ENCODE measurements at places on chromosomes 7 and 10.

- no peak for DNase-seq
Observed at GRCh38 chr7:107327986-107328569, 141.8 kb upstream of the GPR22 start.

- no peak for DNase-seq
Observed at GRCh38 chr10:82934429-82934828, 1059.4 kb downstream of the NRG3 start.

DNA sequence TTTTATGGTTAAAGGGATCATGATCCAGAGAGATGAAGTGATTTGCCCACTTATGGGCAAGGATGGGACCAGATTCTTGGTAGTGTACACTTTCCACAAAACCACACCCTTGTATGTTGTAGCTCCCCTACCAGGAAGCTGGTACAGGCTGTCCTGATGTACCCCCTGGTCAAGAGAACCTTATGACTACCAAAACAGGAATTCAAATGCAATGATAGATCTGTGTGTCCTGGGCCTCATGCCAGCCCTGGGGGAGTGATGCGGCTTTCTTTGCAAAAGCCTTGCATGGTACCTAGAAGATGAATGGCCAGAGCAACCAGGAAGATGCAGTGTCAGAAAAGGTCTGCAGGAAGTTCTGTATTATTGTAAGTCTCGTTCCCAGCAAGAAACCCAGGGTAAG lies 94.9 kb upstream of the AGK start:
- DNase-seq = no peak

DNA sequence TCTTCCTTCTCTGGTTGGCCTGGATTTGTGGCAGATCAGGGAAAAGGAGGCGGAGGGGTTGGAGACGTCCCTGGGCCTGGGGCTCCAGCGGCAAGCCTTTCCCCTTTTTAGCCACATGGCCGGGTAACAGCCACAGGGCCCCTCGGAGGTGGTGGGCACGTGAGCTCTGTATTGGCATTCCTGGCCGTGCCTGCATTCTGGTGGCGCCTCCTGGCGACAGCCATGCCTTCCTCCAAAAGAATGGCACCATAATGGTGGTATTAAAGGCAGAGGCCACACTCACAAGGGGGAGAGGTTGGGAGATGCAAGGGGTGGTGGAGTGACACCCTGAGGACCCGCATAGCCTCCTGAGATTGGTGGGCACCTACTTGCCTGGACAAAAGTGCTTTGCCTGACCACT lies 3.0 kb upstream of the AQP1 start:
- no peak for DNase-seq

DNA sequence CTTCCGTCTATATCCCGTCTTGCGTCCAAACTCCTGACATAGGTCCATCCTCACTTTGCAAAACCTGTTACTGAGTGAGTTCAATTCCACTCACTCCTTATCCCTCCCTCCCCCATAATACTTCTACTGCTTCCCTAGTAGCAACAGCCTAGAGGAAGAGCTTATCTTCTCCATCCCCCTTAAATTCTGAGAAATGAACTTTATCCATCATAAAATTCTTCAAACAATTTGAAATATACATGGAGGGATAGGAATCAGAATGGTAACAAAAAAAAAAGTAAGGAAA lies 27.6 kb downstream of the SEMA3C start:
- DNase-seq = no peak

DNA sequence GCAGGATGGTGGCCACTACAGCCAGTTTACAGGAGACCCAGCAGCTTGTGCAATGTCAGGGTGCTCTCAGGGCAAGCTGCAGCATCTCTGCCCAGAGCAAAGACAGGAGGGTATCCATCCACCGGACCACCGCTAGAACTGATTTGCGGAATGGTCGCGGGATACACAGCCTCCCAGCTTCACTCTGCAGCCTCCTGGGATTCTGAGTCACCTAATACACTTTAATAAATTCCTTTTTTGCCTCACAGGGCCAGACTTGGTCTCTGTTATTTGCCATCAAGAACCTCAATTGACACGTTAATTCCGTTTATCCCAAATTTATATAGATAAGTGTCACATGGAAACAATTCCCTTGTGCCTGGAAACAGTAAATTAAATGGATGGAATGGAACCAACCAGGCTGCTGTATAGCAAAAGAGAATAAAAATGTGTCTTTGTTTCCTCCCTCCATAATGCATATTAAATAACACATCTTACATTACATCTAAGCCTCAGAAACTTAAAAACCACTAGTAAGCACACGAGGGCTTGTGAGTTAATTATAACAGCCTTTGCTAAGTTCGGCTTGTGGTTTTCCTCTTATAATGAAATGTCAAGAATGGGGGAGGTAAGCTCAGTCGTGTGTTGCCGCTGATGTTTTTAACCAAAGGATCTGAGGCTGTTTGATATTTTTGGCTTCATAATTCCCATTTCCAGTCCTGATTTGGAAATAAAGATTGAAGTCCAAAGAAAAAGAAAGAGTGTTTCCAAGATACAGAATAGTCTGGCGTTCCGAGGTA lies 52.1 kb downstream of the ADRB1 start:
- no peak for DNase-seq

DNA sequence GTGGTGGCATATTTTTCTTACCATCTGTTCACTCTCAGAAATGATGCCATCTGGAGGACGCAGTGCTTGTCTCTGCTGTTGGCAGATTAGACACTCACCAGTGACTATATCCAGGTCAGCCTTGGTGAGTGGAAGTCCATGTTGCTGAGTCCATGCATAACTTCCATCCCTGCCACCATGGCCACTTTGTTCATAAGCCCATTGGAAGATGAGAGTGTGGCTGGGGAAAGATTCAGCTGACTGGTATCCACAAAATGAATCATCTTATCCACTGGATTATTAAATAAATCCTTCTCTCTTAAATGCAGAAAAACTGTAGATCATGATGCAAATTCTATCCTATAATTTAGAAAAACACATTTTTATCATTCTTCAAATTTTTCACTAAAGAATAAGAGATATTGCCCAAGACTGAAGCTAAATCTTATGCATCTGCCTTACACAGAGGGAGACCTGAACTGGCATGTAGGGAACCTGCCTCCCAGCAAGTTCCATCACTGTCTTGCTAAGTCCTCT lies 726.9 kb downstream of the TNS3 start:
- DNase-seq = no peak

DNA sequence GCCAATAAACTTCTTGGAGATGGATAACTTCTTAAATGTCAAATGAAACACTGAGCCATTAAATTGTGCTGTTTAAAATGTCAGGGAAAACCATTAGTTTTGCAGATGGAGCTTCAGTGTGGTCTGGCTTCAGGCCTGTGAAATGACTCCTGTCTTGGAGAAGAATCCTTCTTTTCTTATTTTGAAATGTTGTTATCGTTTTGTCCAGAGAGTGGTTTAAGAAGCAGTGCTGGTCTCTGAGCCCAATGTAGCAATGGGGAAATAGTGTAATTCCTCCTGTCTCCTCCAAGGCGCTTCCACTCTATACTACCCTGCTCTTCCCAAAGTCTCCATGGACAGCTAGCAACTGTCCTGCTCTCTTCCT lies 177.6 kb downstream of the REEP3 start:
- DNase-seq = no peak

- no peak for DNase-seq
Observed at GRCh38 chr10:17951868-17952371, at the start of gene SLC39A12. TSS of gene SLC39A12 (plus strand) at chr10:17951918. CDS start at chr10:17953277, 1,359 bp downstream.

DNA sequence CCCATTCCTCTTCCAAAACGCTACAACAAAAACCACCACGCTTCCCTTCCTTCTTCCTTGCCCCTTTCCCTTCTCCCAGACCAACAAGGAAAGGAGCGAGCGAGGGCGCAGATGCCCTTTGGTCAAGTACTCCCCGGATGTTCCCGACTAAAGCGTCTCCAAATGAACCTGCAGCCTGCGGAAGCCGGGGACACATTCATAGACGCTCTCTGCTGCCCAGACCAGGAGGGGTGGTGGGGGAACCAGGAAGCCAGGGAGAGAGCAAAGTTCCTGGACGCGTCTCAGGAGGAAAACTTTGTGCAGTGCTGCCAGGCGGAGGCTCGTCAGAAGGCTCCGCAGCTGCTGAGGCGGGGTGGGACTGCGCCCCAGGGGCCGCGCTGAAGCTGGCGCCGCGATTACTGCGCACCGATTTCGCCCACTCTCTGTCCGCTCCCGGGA lies 754 bp downstream of the SEMA3D start:
- DNase-seq = no peak

DNA sequence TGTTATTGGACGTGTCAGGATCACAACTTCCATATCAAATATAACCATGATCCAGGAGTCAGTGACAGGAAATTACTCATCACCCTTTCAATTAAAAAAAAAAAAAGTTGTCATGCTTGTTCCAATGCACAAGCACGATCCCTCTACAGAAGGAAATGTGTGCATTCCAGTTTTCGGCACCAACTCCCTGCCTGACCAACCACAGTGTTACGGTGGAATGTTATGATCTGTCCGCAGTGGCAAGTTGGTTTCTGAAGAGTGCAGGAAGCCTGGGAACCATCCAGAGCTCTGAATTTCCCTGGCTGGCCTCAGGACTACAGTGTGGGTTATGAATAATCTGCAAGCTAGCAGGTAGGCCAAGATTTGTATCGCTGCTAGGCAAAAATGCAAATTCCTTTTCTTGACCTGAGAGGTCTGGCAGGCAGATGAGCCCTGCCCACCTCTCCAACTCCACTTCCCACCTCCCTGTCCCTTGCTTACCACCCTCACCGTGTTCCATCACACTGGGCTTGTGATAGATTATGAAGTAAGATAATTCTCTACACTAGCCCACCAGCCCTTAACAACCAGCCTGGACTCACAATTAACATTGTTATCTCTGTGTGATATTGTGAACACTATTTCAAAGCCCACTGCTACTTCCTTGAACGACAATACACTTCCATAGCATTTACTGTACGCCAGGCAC lies 20.4 kb downstream of the FRMPD2 start:
- DNase-seq = no peak

- DNase-seq = no peak
Observed at GRCh38 chr7:46681865-46682503, 760.9 kb upstream of the IGFBP3 start.

DNA sequence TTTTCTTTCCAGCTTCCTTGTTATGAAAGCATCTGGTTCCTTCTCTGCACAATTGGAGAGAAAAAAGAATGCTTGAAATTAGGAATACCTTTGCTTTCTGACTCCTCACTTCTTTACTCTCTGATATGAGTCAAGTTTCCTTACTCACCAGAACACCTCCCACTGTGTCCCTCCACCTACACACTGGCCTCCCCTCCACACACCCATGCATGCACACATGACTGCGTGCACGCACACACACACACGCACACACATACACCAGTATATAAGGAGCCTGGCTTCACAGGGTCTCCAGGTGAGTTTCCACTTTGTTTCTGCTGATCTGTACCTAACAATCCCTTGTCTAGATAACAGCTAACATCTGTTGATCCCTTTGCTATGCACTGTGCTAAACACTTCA lies 11.4 kb upstream of the PTER start:
- no peak for DNase-seq

DNA sequence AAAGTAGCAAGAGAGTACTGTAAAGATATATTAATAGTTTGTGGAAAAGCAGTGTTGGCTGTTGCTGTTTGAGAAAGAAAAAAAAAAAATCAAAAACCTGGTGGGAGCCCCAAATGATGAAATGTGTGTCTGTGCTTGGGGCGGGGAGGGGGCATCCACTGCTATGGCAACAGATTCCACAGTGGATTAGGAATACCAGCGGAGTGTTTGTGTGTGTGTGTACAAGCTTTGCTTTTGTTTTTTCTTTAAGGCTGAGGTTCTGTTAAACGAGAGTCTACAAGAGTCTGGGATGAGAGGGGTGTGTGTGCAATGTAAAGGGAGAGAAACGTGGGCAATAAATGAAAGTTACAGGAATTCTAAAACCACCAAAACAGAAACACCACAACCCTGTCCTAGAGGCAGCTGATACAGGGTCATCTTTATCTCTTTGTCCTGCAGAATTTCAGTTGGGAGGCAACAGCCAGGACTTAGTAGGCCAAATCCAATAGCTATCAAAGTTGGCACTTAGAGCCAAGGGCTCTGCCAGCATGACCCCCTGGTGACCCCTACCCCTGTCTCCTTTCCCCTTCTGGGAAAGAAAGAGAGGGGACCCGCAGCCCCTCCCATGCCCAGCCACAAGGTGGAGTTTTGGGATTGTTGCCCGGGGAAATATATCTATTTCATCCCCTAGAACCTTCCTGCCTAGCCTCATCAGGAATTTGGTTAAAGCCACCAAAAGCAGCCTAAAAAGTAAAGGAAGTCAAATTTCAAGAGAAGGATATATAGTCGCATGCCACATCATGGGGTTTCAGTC lies 85.4 kb downstream of the OSBPL3 start:
- DNase-seq = no peak

- DNase-seq = no peak
Observed at GRCh38 chr10:12540341-12540781, 191.0 kb downstream of the CAMK1D start.

GRCh38 chr10:78070726-78071125 lies 37.1 kb downstream of the RPS24 start:
- no peak for DNase-seq

GRCh38 chr10:126842836-126843235 lies 62.4 kb upstream of the DOCK1 start:
- no peak for DNase-seq

- DNase-seq = no peak
Observed at GRCh38 chr10:48683868-48684267, 805 bp upstream of the WDFY4 start.

DNA sequence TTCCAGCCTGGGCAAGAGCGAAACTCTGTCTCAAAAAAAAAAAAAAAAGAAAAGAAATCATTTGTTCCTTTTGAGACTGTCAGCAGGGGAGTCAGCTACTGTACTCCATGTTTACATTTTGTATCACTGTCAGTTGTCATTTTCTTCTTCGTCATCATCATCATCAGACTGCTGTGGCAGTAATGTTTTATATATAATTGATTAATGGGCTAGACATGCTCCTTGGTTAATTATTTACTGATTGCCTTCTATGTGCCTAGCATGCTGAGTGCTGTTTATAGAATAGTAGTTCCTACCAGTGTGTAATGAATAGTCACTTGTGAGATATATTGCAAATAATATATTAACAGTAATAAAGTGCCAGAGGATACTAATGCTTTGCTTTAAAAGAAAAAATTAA lies 50.5 kb downstream of the VCL start:
- no peak for DNase-seq

DNA sequence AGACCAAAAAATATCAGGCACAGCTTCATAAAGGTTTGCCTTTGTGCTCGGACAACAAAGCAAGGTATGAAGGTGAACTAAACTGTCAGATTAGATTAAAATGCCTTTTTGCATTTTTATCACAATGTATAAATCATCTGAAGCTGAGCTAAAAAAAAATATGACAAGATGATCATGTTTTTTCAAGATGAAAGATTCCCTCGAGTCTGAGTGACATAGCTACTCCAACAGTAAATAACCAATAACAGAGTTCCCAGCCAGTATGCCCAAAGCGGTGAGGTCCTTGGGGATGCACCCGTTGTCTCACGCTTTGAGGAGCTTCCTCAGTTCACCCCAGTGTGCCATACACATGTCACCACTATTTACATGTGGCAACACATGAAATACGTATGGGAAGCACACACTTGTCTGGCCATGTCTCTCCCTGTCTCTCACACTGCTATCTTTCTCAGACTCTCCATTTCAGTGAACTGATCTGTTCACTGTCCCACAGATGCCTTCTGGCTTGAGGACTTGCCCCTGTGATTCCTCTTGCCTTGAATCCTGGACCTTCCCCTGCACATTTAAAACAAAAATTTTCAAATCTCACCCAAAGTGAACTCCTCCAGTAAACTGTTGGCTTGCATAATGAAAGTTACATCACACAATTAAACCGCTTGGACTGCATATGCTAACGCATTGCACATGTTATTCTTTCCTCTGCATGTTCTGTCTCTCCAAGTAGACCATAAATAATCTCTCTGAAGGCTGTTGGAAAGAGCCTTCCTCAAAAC lies 2.6 kb upstream of the PIK3CG start:
- no peak for DNase-seq
